ENCODE measurements at places on chromosomes 7 and 10.

DNA sequence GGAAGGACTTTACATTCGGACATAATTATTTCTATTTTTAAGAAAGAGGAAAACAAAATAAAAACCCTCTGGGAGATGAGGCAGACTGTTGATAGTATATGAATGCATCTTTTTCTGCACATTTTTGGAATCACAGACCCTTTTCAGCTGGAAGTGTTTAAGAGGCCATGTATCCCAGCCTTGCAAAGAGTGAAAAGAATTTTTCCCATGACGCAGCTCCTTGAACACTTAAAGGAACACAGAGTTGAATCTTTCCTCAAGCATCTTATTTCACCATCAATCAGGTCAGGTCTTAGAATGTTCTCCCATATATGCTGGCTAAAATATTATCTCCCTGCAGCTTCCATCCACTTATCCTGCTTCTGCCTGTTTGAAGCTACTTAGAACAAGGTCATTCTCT, 45.9 kb upstream of the PAPSS2 start:
- H3K4me1 ChIP-seq, result no peaks in the 10 kb centered on the region
- no peak overlapping the region for H3K4me3 ChIP-seq
- H3K36me3 ChIP-seq, result no peaks in the 10 kb centered on the region
- H3K27me3 ChIP-seq, result no peaks in the 10 kb centered on the region

- H3K4me1 ChIP-seq, result no peaks in the 10 kb centered on the region
- no peak for DNase-seq
- no peaks in the 10 kb centered on the region for H3K27me3 ChIP-seq
- no peak overlapping the region for H3K4me3 ChIP-seq
- H3K36me3 ChIP-seq, result no peaks in the 10 kb centered on the region
- no peak overlapping the region for H3K27ac ChIP-seq
Measured at GRCh38 chr7:101486433-101487104, 123.9 kb downstream of the COL26A1 start.

DNA sequence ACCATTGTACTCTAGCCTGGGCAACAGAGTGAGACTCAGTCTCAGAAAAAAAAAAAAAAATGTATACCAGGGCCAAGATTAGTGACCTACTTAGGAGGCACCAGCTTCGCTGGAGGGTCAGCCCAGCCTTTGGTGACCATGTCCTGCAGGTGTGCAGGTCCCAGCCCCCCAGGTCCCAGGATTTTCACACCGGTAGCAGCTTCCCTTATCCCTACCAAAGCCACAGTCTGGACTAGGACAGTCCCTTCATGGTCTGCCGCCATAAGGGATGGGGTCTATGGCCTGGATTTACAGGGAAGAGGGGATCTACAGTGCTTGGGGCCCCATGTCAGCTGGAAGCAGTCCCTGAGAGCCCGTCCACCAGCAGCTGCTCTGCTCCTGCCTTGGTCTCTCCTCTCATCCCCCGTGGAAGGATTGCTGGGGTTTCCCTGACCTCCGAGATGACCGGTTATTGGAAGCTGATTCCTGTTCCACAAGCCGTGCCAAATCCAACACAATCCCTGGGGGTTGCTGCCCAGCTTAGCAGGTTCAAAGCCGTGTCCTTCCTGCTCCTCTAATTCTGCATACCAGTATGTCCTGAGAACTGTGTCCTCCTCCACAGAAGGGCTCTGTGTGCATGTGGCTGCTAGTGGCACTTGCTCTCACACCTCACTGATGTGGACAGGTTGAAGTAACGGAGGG, 11.0 kb upstream of the NDUFB2 start:
- no peak for DNase-seq
- peaks cover 67% of the 10 kb centered on the region for H3K36me3 ChIP-seq
- H3K27ac ChIP-seq, result no peak overlapping the region

DNA sequence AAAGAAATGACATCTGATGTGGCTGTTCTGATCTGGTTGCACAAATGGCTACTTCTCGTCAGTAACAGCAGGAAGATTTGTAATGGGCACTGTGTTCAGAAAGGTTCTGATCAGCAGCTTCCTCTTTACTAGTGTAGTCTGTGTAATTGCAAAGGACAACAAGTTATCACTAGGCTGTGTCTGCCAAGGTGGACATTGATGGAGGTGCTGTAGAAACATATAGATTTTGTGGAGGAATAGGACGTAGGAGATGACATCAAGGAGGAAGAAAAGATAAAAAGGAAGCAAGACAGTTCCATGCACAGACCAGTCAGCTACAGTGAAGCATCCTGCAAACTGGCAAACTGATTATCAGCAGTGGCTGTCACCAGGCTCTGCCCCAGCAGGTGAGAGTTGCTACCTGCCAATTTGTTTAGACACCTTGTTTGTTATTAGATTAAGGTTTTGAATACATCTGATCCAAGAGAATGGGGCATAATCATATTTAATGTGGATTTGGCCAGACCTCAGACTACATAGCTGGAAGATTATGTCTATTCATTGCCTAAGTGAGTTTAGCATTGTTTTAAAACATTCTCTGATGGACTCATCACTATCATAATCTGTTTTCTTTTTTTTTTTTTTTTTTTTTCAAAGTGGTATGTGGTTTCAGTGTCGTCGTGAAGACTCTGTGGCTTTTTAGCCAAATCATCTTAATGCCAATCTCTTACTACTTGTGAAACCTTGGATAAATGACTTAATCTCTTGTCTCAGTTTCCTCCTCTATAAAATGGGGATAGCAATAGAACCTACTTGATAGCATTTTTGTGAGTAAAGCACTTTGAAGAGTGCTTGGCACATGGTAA, 417.9 kb upstream of the LRGUK start:
- no peaks in the 10 kb centered on the region for H3K36me3 ChIP-seq
- no peak overlapping the region for H3K27ac ChIP-seq
- H3K4me1 ChIP-seq, result no peaks in the 10 kb centered on the region

GRCh38 chr10:63757067-63757466, 235.9 kb downstream of the REEP3 start:
- H3K27me3 ChIP-seq, result no peaks in the 10 kb centered on the region
- H3K36me3 ChIP-seq, result no peaks in the 10 kb centered on the region
- H3K4me3 ChIP-seq, result no peak overlapping the region
- no peak overlapping the region for H3K27ac ChIP-seq

- H3K27me3 ChIP-seq, result no peaks in the 10 kb centered on the region
- no peaks in the 10 kb centered on the region for H3K36me3 ChIP-seq
Measured at GRCh38 chr7:30164567-30164966, 29.8 kb downstream of the MTURN start.

DNA sequence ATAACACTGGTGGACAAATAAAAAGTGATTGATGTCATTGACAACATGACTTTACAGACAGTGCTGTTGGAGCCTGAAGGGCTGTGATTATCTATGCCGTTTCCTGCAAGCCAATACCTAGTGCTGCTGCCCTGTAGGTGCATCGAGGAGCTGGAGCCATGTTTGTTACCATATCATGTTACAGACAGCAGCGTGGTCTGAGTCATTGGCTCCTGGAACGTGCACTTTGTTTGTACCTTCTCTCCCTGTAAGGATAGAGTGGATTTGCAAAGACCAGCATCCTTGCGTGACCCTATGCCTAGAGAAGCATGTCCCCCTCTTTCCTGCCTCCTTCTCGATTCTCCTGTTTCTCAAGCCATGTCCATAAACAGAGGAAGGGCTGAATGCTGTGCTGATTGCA, 597.2 kb downstream of the TYW1 start:
- H3K27me3 ChIP-seq, result no peaks in the 10 kb centered on the region
- no peaks in the 10 kb centered on the region for H3K36me3 ChIP-seq
- DNase-seq, result no peak
- no peak overlapping the region for H3K27ac ChIP-seq
